ENCODE measurements at places on chromosomes 2 and 18.

- DNase-seq = no peak
Observed at GRCh38 chr2:154226931-154227330, 355.2 kb downstream of the GALNT13 start.

GRCh38 chr18:28647961-28648360, 471.0 kb upstream of the CDH2 start:
- peak; percentile 15 for DNase-seq

DNA sequence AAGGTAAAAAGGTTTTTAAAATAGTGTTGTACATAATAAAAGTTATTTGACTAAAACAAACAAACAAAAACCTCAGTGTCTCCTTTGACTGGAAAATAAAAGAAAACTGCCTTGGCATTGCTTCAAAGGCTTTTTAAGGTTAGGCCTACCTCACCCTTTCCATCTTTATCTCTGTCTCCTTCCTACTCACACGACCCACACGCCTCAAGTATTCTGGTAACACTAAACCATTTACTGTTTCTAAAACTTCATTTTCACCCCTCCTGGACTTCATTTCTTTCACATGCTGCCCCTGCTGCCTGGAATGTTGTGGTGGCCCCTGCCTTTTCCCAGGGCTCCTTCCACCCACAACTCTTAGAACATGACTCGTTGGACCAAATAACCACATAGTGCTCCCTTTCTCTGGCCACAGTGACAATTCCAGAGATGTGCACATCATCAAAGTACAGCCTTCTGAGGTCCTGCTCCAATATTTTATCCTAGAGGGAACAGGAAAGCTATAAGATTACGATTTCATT, 54.0 kb downstream of the ERBB4 start:
- no peak for DNase-seq

DNA sequence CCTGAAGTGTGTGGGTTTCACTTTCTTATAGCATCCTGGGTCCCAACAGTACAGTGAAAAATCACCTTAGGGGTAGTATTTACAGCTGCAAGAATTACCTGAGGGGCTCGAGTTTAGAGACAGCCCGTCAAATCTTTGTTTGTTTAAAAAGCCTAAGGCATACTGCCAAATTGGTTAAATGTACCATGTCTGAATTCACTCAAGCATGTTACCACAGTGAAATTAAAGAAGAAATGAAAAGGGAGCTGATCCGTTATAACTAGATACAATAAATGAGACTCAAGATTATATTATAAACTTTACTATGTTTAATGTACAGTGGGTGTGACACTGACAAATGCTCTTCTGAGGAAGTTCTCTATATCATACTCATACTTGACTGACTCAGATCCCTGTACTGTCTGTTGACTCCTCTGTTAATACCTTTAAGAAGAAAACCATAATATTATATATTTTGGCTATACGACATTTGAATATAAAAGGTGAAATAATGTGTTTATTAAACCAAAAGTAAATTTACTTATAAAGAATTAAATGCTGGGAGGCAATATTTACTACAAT, 107.3 kb downstream of the TMEFF2 start:
- DNase-seq = no peak

DNA sequence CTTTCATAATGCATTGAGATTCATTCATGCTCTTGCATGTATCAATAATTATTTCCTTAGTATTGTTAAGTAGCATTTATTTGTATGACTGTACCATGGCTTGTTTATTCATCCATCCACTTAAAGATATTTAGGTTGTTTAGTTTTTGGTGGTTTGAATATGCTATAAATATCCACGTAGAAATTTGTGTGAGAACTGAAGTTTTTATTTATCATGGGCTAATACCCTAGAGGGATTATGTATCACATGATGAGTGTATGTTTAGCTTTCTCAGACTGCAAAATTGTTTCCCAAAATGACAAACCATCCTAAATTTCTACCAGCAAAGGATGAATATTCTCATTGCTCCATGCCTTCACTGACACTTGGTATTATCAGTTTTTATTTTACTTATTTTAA, 55.2 kb downstream of the CSRNP3 start:
- DNase-seq = no peak

DNA sequence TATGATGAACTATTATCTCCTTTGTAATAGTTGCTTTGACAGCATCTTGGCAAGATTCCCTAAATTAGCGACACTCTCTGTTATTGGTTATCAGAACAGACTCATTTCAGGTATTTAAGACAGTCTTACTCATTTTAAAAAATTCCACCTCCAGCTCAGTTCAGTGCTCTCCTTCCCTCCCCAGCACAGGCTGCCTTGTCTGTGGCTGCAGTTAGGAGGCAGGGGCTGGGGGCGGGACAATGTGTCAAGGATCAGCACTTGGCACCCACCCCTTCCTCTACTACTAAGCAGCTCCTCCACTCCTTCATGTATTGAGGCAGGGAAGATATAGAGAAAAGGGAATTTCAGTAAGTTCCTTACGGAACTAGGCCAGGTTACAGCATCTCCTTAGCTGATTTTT, 85.0 kb downstream of the VSNL1 start:
- no peak for DNase-seq

DNA sequence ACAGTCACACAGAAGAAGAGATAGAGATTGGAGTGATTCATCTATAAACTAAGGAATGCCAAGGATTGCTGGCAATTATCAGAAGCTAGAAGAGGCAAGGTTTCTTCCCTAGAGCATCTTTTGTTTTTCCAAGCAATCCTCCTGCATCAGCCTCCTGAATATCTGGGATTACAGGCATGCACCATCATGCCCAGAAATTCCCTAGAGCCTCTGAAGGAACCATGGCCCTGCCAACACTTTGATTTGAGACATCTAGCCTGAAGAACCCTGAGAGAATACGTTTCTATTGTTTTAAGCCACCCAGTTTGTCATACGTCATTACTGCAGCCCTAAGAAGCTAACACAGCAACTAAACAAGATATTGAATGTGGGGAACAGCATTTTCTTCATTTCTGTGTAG, 525.0 kb downstream of the ERBB4 start:
- no peak for DNase-seq

- DNase-seq = no peak
Observed at GRCh38 chr2:10289352-10289751, 13.4 kb upstream of the HPCAL1 start.

GRCh38 chr2:76861708-76862107, 660.5 kb downstream of the LRRTM4 start:
- no peak for DNase-seq

DNA sequence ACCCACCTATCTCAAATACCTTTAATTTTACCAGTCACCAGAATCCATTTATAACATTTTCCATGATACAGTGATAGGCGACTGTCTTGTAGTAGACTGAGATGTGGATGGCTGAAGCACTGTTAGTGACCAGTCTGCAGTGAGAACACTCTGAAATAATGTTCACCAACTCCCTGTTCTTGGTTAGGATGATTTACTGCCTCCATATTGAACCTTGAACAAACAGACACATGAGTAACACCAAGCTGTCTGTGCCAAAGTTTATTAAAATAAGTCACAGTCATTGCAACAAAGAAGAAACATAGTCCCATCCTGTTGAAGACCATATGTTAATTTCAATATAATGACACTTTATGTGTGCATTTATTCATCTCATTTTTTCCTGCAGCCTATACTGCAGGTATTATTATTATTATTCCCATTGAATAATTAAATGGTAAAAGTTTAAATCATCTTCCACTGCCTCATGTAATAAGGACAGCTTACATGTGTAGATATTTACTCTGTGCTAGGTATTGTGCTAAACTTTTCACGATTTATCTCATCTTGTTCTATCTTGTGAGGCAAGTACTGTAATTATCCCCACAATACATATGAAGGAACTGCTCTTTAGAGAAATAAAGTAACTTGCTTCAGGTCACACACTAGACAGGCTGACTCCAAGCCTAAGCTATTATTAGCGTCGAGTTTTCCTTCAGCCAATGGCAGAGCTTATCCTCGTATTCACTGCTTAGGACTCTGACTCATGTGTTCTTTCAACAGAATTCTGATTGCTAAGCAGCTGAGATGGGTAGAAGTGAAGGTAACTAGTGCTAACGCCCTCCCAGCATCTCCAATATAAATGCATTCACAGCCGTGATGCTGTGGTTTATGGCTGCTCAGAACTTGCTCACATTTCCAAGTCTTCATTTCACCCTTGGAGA, 62.5 kb downstream of the ONECUT2 start:
- DNase-seq = no peak

DNA sequence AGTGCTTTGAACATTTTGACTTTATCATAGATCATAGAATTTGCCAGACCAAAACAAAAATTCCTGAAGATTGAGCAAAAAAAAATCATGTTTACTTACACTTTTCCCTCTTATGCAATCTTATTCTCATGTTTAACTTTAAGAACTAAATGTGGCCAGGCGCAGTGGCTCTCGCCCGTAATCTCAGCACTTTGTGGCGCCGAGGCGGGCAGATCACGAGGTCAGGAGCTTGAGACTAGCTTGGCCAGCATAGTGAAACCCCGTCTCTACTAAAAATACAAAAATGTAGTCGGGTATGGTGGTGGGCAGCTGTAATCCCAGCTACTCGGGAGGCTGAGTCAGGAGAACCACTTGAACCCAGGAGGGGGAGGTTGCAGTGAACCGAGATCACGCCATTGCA, 227.9 kb upstream of the KYNU start:
- DNase-seq = no peak

- no peak for DNase-seq
Observed at GRCh38 chr2:234821946-234822475, 129.8 kb upstream of the SH3BP4 start.

- no peak for DNase-seq
Observed at GRCh38 chr18:53859764-53860163, 364.7 kb downstream of the MBD2 start.

DNA sequence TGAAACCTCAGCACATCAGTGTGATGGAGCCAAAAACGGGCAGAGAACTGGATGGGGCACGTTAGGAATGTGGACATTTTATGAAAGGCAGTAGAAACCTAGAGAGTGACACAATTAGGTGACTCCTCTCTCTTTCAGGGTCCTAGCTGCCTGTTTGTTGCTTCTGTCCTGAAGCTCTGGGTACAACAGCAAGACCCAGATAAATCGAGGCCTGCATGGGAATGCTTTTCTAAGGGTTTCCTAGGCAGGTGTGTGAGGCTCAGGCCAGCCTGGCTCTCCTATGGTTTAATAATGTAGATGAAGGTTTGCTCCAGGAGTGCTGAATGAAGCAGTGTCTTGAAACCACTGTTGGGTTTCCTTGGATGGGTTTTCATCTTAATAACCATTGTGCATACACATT, 517.1 kb upstream of the RAB6C start:
- no peak for DNase-seq

GRCh38 chr2:101133492-101134100, 17.6 kb downstream of the TBC1D8 start:
- no peak for DNase-seq

GRCh38 chr2:44927985-44928482, 13.5 kb upstream of the SIX3 start:
- DNase-seq = no peak

DNA sequence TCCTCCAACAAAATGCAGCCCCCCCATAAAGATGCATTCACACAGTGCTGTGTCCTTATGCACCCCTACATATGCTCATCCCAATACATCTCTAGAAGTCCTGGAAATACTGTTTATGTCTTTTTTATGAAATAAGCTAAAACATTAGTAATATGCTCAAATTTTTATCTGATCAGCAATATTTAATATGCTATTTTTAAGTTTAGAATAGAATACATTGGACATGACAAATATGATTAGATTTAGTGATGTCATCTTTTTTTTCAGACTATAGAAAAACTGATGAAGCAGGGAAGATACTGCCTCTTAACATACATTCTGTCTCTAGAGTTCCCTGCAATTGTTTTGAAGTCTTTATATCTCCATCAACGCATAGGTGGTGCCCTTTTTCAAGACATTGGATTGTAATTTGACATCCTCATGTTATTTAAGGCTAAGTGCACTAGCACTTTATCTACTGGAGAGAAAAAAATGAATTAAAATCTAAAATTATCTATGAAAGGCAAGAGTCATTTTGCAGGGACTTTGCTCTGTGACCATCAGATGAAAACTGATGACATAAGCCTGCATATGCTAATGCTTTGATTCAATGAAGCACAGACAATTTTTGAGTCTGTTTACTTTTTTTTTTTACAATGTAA, 395.3 kb downstream of the LPIN1 start:
- no peak for DNase-seq

DNA sequence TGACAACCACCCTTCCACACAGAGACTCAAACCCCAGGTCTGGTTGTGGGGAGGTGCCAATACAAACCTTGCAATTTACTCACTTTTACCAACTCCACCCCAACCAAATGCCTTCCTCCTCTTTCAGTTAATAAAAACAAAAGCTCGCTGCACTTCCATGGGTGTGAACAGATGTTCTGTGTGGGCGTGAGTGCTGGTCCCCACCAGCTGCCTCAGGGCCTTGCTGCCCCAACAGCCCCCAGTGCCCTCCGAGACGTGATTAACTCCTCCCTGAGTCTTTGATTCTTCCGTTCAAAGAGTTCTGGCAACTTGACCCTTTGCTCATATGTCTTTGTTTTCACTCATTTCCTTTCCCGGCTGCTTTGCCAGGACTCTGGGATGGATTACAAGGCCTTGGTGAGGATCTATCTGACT, 258.9 kb upstream of the CXCR4 start:
- peak; percentile 60 for DNase-seq

GRCh38 chr2:233464056-233464455, 102.5 kb downstream of the USP40 start:
- no peak for DNase-seq

- DNase-seq = no peak
Observed at GRCh38 chr2:12110074-12110473, 363.6 kb downstream of the LPIN1 start.

DNA sequence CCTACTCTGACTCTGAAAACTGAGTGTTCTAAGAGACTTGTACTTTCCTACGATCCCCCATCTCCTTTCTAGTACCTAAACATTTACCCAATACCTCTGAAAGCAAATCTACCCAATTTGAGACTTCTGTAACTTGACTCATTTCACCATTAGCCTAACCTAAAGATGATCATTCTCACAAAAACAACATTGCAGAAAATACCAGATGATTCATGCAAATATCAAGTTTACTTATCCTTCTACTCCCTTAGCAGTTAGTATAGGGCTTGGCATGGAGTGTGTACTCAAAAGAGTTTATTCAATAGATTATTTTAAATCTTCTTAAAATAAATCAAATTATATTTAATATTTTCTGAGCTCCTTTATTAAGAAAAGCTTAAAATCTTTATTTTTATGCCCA, 89.6 kb downstream of the NR4A2 start:
- no peak for DNase-seq

GRCh38 chr18:50707855-50708469, 111.9 kb downstream of the MRO start:
- DNase-seq = no peak

DNA sequence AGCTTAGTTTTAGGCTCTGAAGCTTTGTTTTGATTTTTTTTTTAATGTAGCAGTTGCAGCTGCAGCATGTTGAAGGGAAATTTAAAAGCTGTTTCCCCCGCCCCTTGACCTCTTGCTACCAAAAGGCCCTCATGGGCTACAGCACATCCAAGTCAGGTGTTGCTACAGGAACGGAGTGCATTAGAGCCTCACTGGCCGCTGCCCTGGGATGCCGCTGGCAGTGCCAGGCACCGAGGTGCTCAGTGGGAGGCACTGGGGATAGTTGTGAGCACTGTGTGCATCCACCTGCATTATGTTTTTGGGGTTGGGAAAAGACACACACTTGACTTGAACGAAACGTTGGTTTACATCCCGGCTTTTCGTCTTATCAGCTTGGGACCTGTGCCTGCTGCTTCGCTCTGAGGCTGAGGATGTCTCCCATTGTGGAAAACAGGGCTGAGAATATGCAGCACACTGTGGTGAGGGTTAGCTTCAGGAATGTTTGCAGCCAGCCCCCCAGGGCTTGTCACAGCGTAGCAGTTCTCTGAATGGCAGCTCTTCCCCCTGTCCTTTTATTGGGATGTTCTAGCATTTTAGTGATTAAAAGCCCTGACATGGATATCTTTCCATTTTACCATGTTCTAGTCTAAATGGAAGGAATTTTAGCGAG, 24.1 kb downstream of the DCDC2C start:
- DNase-seq = no peak
